ENCODE measurements at places on chromosomes 1 and 21. TPM values are rescaled to one million over a fixed set of nuclear protein-coding genes. Genes with fewer than 3 reads are reported as not detected.

Gene NPPB
- not detected for polyA plus RNA-seq

Gene SPRR2F
- polyA plus RNA-seq: not detected

Gene CCDC185
- polyA plus RNA-seq: 0.09 TPM

Gene HIVEP3
- polyA plus RNA-seq: 4.1 TPM

Gene BMP8B
- polyA plus RNA-seq: 3.8 TPM

Gene TP73
- 0.64 TPM for polyA plus RNA-seq

Gene TNNT2
- 58.6 TPM for polyA plus RNA-seq

Gene IGSF5
- 1.5 TPM for polyA plus RNA-seq

Gene TTC39A
- polyA plus RNA-seq: 8.6 TPM

Gene GRHL3
- 2.1 TPM for polyA plus RNA-seq

Gene DIRAS3
- polyA plus RNA-seq: 2.5 TPM

Gene UTP11
- 51.1 TPM for polyA plus RNA-seq

Gene CREG1
- 146 TPM for polyA plus RNA-seq

Gene FOXD2
- polyA plus RNA-seq: 5.6 TPM

Gene KRTAP19-1
- polyA plus RNA-seq: not detected

Gene OR10Z1
- polyA plus RNA-seq: 0.06 TPM

Gene SLC44A5
- polyA plus RNA-seq: 14.7 TPM
